Urothelium cell line (cell line): ENCODE measurements at places on chromosomes 12 and 14.

DNA sequence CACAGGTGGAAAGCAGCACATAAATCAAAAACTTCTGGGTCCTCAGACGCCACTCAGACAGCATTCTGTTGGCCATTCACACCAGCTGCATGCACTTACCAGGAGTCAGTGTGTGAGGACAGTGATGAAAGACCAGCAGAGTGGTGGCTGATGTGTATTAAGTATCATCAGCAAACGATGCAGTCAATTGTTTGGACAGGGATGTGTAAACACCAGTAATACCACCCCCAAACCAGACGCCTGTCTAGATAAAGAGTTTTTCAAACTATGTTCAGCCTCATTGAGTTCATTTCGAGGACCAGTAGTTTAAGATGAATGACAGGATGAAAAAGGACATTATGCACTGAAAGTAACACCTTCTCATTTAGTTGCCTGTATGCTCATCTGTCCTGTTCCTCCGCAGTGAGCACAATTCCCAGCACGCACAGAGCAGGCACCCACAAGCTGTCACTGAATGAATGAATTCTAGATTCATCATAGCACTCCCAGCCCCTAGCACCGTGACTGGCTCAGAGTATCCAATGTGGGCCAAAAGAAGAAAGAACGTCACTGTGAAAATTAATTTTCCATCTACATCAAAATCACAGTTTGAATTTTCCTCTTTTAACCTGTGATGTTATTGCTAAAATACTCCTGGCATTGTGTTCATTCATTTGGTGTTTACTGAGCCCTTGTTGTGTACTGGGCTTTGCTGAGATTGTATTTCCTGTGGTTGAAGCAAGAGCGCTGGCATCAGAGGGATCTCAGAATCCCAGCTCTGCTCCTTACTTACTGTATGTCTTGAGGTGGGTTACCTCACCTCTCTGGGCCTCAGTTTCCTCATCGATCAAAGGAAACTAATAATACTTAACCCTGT, 124.8 kb upstream of the NOS1 start:
- DNase-seq: no peak

- no peak for DNase-seq
These were observed 10.3 kb upstream of the ERP27 start for GRCh38 chr12:14948672-14949071.

- no peak for DNase-seq
These were observed 53.4 kb upstream of the EVL start for GRCh38 chr14:100011628-100012325.

GRCh38 chr14:72664651-72665050, 229.2 kb downstream of the DPF3 start:
- no peak for DNase-seq

DNA sequence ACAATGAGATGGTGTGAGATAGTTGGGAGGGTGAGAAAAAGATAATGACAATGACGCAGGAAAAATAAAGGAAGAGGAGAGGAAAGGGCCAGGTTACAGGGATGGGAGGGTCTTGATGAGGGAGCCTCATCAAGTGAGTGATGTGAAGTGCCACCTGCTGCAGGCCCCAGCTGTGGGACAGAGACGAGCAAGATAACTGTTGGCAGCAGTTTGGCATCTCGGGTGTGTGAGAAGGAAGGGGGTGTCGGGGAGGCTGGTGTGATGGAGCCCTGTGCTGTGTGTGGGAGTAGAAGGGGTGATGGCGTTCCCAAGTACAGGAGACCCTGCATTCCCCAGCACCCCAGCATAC, 11.4 kb upstream of the TAC3 start:
- DNase-seq: no peak

- peak; percentile 92 for DNase-seq
These were observed 32.4 kb downstream of the LTBP2 start for GRCh38 chr14:74579447-74580274.

GRCh38 chr12:125172231-125172850, 107.1 kb downstream of the AACS start:
- DNase-seq: no peak

DNA sequence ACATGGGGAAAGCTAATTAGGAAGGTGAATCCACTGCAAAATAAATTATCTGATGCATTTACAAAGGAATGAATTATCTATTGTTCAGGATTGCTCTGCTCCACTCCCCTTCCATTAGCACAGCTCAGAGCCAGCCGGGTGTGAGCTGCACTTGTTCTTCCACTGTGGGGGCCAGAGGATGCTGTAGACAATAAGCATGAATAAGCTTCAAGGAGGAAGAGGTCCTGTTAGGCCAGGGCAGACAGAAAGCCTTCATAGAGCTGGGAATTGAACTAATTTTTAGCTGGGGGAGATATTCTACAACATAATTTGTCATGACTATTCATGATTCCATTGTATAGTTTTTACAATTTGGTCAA, 137.6 kb upstream of the MAX start:
- DNase-seq: no peak

DNA sequence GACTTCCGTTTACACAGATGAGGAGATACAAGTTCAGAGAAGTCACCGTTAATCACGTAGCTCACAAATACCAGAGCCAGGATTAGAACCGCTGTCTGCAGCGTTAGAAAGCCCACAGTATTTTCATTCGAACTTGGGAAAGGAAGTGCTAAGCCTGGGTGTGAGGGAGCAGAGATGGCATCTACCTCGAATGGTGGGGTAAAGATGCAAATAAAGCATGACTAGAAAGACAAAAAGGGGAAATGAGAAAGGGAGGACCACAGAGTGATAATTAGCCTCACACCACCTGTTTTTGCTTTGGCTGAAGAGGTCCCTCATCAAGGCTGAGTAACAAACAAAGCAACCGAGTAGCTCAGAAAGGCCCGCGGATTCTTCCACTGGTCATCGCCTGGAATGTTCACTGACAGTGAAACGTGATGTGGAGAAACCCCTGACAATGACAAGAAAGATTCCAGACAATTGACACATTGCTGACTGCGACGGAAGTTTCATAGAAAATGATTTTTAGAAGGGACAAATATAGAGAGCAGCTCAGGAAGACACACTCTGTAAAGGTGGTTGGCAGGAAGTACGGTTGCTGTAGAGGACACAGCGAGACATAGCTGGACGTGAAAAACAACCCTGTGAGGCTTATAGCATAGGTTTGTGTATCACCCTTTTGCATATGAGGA, 31.5 kb upstream of the BHLHE41 start:
- DNase-seq: no peak

DNA sequence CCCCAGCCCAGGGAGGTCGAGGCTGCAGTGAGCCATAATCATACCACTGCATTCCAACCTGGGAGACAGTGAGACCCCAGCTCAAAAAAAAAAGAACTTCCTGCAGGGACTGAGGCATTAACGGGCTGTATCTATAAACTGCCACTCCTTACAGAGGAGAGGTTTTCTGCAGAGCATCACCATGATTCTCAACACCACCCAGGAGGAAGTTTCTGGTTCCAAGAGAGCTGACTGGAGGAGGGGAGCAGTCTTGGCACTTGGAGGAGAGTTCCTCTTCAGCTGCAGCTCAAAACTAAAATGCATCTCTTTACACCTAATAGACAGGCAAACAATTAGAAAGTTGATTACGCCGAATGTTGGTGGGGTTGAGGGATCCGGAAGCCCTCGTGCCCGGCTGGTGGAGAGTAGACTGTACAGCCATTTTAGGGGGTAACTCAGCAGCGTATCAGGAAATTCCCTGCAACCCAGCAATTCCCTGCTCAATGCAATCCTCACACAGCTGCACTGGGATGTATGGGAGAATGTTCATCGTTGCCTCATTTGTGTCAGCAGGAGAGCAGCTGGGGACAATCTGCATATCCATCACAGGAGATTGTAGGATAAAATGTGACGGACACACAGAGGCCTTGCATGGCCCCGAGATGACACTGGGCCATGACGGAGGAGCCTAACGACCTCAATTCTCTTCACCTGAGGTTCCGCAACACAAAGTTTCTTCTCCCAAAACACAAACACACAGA, 36.6 kb downstream of the ACTN1 start:
- DNase-seq: no peak

GRCh38 chr12:3133405-3133783, 56.2 kb downstream of the TSPAN9 start:
- no peak for DNase-seq
